ENCODE measurements at places on chromosomes 11 and 22.

DNA sequence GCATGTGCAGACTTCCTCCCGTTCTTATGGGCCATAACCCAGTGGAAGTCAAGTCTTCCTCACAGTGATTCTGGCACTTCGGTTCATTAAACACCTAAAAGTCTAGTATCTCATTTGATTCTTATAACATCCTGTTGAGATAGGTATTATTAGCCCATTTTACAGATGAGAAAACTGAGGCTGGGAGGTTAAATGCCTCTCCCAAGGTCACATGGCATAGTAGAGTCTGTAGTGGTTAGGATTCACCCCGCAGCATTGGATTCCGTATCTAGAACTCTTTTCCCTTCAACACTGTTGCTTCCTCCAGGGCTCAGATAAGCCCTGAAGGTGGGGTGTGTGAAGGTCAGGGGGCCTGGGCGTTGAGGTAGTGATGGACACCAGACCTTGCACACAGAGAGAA, 3.4 kb downstream of the GPHA2 start:
- no peak for DNase-seq

- DNase-seq, result no peak
Measured at GRCh38 chr11:120517801-120518291, 6.3 kb downstream of the GRIK4 start.

GRCh38 chr22:45376703-45377102, 36.7 kb downstream of the SMC1B start:
- DNase-seq, result no peak

DNA sequence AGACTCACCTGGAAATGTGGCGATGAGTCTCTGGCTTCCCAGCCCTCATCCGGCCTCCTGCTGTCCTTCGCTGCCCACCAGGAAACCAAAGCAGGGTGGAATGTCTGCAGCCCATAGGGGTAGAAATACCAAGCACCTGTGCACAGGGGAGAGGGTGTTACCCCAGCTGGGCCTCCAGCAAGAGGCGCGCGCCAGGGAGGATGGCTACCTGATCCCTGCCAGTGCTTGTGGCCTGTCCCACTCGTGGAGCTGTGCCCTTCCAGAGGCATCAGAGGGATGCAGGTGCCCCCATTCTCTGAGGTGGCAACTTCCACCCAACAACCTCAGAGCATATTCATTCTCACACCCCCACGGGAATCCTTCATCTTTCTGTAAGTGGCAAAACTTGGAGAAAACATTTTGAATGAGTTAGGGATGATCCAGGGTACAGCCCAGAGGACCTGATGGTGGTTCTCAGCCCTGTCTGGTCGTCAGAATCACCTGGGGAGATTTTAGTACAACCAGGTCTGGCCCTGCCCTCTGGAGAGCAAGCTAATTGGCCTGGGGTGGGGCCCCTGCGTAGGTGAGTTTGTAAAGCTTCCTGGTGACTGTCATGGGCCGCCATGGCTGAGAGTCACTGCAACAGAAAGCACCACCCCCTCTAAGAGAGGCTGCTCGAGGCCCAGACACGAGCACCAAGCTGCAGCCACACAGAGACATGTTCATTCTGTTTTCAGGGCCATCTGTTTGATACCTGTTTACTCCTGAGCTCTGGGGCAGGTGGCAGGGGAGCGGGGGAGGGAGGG, 9.9 kb downstream of the SUN2 start:
- DNase-seq, result no peak

DNA sequence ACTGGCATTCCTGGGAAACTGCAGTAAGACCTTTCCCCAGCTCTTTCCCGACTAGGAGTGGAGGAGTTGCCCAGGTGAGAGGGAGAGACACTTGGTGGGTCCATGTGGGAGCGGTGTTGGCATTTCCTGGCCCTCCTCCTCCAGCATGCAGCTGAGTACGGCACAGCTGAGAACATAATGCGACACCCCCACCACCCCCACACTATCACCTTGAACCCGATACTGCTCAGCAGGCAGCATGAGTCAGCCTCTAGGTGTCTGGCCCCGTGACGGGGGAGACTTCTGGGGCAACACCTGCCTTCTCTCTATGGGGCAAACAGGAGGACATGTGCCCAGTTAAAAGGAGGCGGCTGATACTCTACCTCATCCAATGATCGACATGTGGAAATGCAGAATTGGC, 64.4 kb downstream of the PKNOX2 start:
- DNase-seq, result no peak

DNA sequence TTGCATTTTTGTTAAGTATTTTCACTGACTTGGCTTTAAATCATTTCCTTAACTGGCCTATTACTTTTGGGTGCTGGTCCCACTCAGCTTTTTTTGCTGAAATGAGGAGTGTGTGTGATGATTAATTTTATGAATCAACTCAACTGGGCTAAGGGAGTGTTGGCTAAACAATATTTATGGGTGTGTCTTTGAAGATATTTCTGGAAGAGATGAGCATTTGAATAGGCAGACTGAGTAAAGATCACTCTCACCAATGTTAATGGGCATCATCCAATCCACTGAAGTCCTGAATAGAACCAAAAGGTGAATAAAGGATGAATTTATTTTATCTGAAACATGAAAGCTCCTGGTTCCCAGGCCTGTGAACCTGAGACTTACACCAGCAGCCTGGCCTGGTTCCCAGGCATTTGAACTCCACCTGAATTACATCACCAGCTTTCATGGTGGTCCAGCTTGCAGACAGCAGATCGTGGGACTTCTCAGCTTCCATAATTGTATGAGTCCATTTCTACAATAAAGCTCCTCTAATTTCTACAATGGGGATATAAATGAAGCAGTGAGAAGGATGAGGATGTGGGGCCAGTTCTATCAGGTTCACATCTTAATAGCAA, 241.3 kb upstream of the ZC3H12C start:
- DNase-seq, result no peak

DNA sequence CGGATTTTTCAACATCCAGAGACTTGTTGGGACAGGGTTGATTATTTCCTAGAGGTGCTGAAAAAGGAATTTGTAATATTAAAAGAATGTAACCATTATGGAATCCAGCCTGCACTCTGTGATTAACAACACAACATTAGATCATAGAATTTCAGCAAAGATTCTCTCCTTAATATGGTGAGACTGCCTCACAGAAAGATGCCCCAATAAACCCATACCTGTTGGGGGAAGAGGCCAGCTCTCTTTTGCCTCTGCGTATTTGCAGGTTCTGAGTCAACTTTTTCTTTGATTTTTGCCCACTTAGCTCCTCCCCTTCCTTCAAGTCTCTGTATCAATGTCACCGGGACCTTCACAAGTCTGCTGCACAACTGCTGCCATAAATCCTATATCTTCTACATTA, 12.4 kb upstream of the MTMR3 start:
- DNase-seq, result no peak

DNA sequence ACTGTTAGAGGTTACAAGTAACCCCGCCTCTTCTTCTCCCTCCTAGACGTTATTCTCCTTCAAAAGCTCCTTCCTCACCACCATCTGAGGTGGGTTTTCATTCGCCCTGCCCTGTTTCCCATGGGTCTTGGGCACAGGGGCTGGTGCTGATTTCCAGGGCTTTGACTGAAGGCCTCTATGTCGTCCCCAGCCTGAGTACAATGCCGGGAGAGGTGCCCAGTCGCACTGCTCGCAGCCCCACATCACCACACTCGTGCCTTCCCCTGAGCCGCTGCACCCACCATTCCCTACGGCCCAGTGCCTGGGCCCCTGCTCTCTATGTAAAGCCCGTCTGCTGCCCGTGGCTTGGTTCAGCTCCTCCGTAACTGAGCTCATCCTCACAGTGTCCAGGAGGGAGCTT, 169.8 kb downstream of the DSCAML1 start:
- no peak for DNase-seq

- DNase-seq, result no peak
Measured at GRCh38 chr22:38540701-38541100, 29.3 kb downstream of the DMC1 start.

Data from CD4-positive, alpha-beta T cell treated with Interleukin-15 for 1 hour (primary cell).